ENCODE measurements at places on chromosomes 12 and 14. TPM values are rescaled to one million over a fixed set of nuclear protein-coding genes. Genes with fewer than 3 reads are reported as not detected.
A peak's percentile ranks its signal among the peaks of the same experiment; 100 is the strongest.

GRIN2B gene
- total RNA-seq: not detected

KLRB1 gene
- total RNA-seq: 30.2 TPM

FOXA1 gene
- not detected for total RNA-seq

GRCh38 chr14:101495827-101496775, 65.2 kb upstream of the DIO3 start:
- no peaks in the 10 kb centered on the region for H3K4me1 ChIP-seq
- no peaks in the 10 kb centered on the region for H3K36me3 ChIP-seq
- no peak overlapping the region for H3K4me3 ChIP-seq
- H3K27ac ChIP-seq: no peak overlapping the region

DNA sequence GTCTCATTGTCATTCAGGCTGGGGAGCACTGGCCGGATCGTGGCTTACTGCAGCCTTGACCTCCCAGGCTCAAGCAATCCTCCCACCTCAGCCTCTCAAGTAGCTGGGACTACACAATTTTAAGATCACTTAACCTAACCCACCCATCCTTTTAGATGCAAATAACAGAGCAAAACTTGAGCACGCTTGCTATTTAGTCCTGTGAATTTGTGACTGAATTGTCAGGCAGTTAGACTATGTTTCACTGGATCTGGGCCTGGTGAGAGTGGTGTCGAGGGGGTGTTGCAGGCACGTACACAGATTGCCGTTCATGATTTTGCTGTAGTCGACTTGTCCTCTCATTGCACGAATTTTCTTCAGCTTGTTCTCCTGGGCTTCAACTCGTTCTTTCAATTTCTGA, 38.2 kb downstream of the ZFYVE21 start:
- no peak overlapping the region for H3K4me3 ChIP-seq
- DNase-seq: no peak
- H3K4me1 ChIP-seq: peaks cover 8% of the 10 kb centered on the region
- H3K27me3 ChIP-seq: no peaks in the 10 kb centered on the region

- H3K27ac ChIP-seq: peak within 1 kb of the TSS; percentile 82
- H3K27me3 ChIP-seq: peaks cover 36% of the 10 kb centered on the region
- peaks cover 5% of the 10 kb centered on the region for H3K36me3 ChIP-seq
- peaks cover 44% of the 10 kb centered on the region for H3K4me1 ChIP-seq
- peak; percentile 56 for DNase-seq
Measured at GRCh38 chr12:54419088-54419887, at the start of gene ITGA5. TSS of gene ITGA5 (minus strand) at chr12:54419266. CDS start at chr12:54419198, 68 bp downstream.

DNA sequence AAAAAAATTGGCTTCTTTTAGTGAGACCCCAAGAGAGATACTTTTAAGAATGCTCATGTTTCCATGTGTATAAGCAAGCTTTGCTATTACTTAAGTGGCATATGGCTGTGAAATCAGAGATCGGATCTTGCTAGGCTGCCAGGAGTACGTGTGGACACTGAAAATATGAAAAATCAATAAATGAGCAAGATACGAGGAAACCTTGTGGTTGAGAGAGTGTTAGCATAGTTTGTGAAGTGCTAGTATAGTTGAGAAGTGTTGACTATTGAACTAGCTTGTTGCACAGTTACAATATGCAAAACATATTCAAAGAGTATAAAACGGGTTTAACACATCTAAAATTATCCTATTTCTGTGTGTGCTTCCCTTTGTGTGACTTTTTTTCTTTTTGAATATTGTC, 230.9 kb upstream of the NOVA1 start:
- no peaks in the 10 kb centered on the region for H3K27me3 ChIP-seq
- no peak overlapping the region for H3K4me3 ChIP-seq
- no peak overlapping the region for H3K27ac ChIP-seq
- H3K36me3 ChIP-seq: no peaks in the 10 kb centered on the region
- no peak for DNase-seq

DNA sequence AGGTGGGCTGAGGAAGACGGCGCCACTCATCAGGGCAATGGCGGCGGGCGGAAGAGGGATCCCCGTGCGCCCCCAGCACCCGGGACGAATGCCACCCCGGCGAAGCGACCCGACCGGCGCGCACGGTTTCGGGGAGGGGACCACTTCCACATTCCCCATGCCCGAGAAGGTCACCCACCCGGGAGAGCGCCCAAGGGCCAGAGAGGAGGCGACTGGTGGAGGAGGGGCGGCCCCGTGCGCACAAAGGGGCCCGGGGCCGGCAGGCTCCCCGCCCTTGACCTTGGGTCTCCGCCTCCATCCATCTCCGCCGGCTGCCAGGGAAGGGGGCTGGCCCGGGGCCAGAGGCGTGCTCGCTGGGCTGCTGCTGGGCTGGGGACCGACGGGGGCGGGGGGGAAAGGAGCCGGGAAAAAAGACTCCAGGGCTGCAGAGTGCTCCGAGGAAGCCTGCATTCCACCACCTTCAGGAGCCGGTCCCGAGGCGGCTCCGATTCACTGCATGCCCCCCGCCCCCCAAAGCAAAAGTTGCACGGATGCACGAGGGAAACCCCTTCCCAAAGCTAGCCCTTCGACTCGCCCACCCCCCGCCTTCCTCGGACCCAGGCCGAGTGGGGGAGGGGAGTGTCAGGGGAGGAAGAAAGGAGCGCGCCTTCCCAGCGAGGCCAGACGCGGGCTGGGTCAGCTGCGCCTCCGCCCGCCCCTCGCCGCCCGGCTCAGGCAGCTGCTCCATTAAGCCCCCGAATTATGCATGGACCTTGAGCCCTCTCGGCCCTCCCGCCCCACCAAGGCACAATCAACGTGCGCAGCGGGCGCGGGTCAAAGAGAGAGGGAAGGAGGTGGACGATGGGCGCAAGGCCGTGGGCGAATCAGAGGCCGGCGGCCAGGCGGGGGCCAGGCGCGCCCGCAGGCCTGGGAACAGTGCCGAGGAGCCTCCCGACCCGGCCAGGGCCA, 26.2 kb downstream of the BCL11B start:
- no peaks in the 10 kb centered on the region for H3K27me3 ChIP-seq
- no peak for DNase-seq
- peaks cover 82% of the 10 kb centered on the region for H3K4me1 ChIP-seq
- peak overlapping the region; percentile 73 for H3K4me3 ChIP-seq

All from activated CD8-positive, alpha-beta memory T cell treated with anti-CD3 and anti-CD28 coated beads, Interleukin-2, amount 10 ng/mL, durations not matched to agents 7 days and 5 days (primary cell).